Occipital lobe (tissue), 3 donors: ENCODE measurements at places on chromosomes 12 and 14. TPM values are rescaled to one million over a fixed set of nuclear protein-coding genes. Genes with fewer than 3 reads are reported as not detected.

DNA sequence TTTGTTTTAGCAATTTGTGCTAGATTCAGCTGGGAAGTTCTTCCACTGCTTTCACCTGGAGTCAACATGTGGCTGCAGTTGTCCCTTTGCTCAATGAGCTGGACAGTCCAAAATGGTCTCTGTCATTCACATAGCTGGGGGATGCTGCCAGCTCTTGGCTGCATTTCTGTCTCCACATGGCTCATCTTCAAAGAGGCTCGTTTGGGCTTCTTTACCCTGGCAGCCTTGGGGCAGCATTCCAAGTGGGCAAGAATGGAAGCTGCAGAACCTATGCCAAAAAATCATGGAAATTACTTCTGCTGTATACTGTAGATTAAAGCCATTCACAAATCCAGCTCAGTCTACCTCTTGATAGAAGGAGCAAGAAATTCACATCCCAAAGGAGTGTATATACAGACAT, 199.1 kb downstream of the SLC5A8 start:
- no peak for DNase-seq

- DNase-seq: no peak
These were observed 140.9 kb downstream of the TMEM30B start for GRCh38 chr14:61140271-61140670.

KRT3 gene
- total RNA-seq: not detected

CBLN3 gene
- 0.47 TPM for total RNA-seq
